Activated gamma-delta T cell (primary cell): ENCODE measurements at places on chromosomes 6 and 20.

- DNase-seq = no peak
These were observed 44.1 kb upstream of the FUCA2 start for GRCh38 chr6:143555582-143555981.

GRCh38 chr20:51800060-51800871, 2.1 kb downstream of the SALL4 start:
- peak; percentile 29 for DNase-seq

- DNase-seq = no peak
These were observed 226.1 kb upstream of the GMDS start for GRCh38 chr6:2471472-2471871.

DNA sequence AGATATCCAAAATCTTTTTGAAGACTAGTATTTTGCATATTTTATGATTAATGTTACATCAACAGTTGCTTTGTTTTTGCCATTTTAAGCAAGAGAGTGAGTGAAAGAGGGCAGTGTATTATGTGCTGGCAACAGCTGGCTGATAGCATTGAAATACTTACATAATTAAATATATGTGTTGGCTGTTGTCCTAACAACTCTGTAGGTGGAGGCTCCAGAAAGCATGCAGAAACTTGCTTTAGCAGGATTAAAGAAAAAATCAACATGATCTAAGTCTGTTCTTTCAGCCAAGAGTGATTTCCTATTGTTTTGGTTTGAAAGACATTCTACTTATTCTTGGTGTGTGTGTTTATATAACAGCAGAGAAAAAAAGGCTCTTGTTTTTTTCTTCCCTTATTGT, 127.5 kb downstream of the CDKAL1 start:
- DNase-seq = no peak

- no peak for DNase-seq
These were observed at the start of gene DEFB123 for GRCh38 chr20:31440012-31440659. TSS of gene DEFB123 (plus strand) at chr20:31440632. CDS start at chr20:31440699, 67 bp downstream.

GRCh38 chr6:26604026-26604425, 7.3 kb downstream of the ABT1 start:
- no peak for DNase-seq

GRCh38 chr6:137307163-137307854, 88.1 kb upstream of the IFNGR1 start:
- no peak for DNase-seq
